Fibroblast of skin of back (primary cell): ENCODE measurements at places on chromosomes 4 and X.
A peak's percentile ranks its signal among the peaks of the same experiment; 100 is the strongest.

- DNase-seq = no peak
Measured at GRCh38 chr4:74087481-74087880, 11.5 kb downstream of the CXCL2 start.

- no peak for DNase-seq
Measured at GRCh38 chr4:165971933-165972332, 98.9 kb downstream of the TLL1 start.

GRCh38 chr4:8370835-8371595 is 69.5 kb downstream of the ACOX3 start:
- no peak for DNase-seq

- DNase-seq = peak; percentile 80
Measured at GRCh38 chr4:169640261-169640870, 20.0 kb downstream of the CLCN3 start.

- DNase-seq = no peak
Measured at GRCh38 chr4:170697845-170698244, 608.1 kb upstream of the AADAT start.

GRCh38 chr4:47791965-47792364 is 45.9 kb downstream of the CORIN start:
- DNase-seq = no peak

DNA sequence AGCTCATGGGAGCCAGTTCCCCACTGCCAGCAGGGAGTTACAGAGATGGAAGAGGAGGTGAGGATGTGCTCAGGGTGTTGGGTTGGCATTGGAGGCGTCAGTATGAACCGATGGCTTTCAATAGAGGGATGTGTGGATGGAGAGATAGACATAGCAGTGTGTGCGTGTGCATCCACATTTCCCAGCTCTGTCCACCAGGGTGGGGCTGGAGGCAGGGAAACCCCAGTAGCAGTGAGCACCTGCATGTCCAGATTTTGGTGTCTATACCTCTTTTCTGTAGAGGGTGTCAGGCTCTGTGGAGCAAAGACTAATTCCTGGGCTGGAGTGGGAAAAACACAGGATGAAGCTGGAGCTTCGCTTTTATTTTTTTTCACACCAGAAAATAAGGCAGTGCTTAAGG is 37.2 kb upstream of the HGFAC start:
- DNase-seq = no peak

- no peak for DNase-seq
Measured at GRCh38 chrX:57528670-57529255, 63.0 kb upstream of the ZXDB start.

DNA sequence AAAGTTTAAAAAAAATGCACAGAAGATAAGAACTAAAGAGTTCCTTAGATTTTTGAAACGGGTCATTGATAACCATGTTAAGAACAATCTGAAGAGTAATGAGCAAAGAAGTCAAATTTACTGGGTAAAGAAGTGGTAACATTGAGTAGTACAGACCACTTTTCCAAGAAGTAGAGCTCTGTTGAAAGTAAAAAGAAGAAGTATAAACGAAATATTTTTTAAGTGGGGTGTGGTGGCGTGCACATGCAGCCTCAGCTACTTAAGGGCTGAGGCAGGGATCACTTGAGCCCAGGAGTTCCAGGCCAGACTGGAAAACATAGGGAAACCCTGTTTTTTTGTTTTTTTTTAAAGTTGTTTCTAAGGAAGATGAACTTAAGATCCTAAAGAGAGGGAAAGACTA is 68.5 kb downstream of the UBA6 start:
- DNase-seq = no peak

DNA sequence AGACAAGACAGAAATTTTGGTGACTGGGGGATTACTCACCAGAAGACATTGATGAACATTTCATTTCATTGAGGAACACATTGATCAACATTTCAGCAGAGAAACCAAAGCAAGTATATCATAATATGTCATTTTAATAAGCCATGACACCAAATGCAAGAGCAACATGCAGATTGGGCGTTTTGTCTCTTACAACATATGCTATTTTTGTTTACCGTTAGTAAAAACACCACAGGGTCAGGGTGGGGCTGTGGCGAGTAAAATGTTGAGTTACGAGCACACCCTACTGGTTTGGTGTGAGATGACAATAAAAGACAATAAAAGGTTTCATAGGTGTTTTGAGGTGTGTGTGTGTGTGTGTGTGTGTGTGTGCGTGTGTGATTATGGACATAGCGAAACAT is 294.5 kb downstream of the PDGFC start:
- DNase-seq = peak; percentile 24

- no peak for DNase-seq
Measured at GRCh38 chr4:39539089-39539611, 11.9 kb upstream of the UGDH start.

- peak; percentile 22 for DNase-seq
Measured at GRCh38 chr4:19214591-19215186, 1037.0 kb upstream of the SLIT2 start.

- no peak for DNase-seq
Measured at GRCh38 chrX:40467454-40467853, 113.3 kb upstream of the ATP6AP2 start.

- DNase-seq = no peak
Measured at GRCh38 chr4:20299515-20299914, 47.8 kb downstream of the SLIT2 start.

GRCh38 chr4:13750594-13750993 is 123.1 kb upstream of the BOD1L1 start:
- DNase-seq = no peak

DNA sequence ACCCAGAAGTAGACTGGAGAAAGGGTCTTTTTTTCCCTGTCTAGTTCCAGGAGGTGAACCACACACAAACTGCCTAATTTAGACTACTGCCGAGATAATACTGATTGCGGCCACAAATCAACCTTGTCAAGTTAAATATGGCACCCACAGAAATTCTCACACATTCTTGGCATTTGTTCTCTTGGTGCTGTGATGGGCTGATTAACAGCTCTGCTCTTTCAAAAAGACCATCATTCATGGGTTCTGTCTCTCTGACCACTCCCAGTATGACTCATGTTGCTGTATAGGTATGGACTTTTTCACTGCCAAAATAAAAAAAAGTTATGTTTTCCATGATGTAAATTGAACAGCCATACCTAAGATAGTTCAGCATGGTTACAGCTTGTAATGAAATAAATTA is 1003.5 kb upstream of the LCORL start:
- DNase-seq = no peak

GRCh38 chrX:145532176-145532780 is 285.0 kb downstream of the SPANXN1 start:
- no peak for DNase-seq

DNA sequence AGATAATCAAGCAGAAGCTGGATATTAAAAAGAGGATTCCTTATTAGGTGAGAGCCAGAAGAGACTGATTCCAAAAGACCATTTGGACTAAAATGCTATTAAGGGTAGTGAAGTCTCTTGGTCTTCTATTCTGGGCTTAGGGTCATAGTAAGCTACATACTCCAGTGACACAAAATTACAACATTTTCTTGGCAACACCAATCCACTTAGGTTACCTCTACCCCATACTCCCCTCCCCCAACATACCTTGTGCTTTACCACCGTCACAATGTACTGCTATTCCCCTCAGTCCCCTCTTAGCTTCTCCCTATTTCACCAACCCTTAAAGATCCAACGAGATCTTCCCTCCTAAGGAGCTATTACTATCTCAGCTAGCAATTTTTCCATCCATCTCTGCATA is 11.4 kb downstream of the RLIM start:
- DNase-seq = no peak

- DNase-seq = no peak
Measured at GRCh38 chr4:112109360-112110058, 35.7 kb upstream of the FAM241A start.
